ENCODE measurements at places on chromosomes 3 and 15.

GRCh38 chr15:96209285-96209735 lies 121.2 kb upstream of the NR2F2 start:
- no peak for DNase-seq

DNA sequence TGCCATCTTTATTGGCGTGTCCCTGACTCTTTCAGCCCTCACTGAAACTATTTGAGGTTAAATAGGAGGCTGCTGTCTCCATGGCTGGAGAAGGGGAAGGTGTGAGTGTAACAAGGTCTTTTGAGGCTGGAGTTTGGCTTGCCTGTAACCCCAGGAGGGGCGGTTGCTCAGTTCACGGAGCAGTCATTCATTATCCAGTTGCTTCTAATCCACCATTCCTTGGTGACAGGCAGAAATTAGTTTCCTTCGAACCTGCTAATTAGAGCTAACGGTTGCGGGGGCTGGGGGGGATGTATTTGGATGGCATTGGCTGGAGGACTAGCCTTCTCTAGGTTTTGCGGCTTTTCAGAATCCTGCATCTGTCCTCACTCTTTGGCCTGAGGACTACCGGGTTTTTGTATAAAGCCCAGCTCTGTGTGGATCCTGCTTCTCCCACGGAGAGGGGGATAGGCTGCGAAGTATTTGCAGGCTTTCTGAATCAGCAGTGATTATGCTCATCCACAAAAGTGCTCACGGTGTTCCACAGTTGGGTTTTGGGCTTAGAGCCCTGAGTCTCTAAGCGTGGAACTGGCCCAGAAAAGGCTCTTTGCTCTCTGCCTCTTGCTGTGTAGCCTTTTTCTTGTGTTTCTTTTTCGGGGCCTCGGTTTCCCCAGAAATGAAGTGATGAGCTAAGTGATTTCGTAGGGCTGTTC lies 18.6 kb downstream of the FGD5 start:
- DNase-seq = peak; percentile 49

- no peak for DNase-seq
These were observed 678.1 kb upstream of the DPPA4 start for GRCh38 chr3:110015231-110015963.

- DNase-seq = no peak
These were observed 14.7 kb upstream of the EDC3 start for GRCh38 chr15:74710319-74711094.

GRCh38 chr15:30956216-30957124 lies 35.0 kb downstream of the MTMR10 start:
- no peak for DNase-seq

DNA sequence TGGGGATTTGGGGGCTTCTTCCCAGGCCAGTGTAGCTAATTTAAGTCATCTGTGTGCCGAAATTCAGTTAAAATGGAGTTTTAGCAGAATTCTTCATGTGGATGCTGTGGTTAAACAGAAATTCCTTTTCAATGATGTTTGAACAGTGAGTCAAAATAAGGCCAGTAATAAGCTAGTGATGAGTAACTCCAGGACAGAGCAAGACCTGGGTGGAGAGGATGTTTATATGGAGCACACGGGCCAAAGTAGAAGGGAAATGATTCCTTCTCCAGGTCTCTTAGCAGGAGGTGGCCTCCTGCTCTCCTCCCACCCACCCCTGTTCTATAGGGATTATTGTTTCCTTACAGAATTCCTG lies 31.9 kb upstream of the UACA start:
- no peak for DNase-seq

GRCh38 chr3:62046326-62046725 lies 327.0 kb downstream of the FEZF2 start:
- no peak for DNase-seq

DNA sequence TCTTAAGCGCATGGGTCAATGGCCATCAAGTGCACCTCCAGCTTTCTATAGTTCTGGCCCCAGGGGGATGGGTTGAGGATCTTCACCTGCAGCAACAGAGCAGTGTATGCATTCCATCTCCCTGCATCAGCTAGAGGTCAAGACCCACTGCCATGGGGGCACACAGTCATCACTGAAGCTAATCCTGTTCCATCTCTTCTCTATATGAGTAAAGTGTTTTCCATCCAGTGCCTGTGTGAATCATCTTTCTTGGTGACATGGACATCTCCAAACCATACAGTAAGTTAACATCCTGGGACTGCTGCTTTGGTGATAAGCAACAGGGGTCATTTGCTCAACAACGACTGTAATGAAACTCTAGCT lies 4.4 kb upstream of the ENTPD3 start:
- DNase-seq = no peak

GRCh38 chr3:4817128-4817527 lies 162.1 kb upstream of the BHLHE40 start:
- DNase-seq = no peak

- no peak for DNase-seq
These were observed 151.8 kb downstream of the MEX3B start for GRCh38 chr15:81894061-81894460.

- DNase-seq = no peak
These were observed 11.0 kb downstream of the CXCR6 start for GRCh38 chr3:45954306-45954705.

GRCh38 chr15:64121614-64122013 lies 25.8 kb downstream of the SNX1 start:
- no peak for DNase-seq

DNA sequence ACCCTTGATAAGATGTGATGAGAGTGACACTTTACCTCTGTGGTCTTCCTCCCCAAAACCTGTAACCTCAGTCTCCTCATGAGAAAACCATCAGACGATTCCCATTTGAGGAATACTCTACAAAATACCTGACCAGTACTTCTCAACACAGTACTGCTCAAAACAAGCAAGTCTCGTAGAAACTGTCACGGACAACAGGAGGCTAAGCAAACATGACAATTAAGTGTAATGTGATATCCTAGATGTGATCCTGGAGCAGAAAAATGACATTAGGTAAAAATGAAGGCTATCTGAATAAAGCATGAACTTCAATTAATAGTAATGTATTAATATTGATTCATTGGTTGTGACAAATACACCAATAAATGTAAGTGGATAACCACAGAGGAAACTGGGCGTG lies 113.6 kb downstream of the CACNA2D3 start:
- no peak for DNase-seq

GRCh38 chr3:141337523-141337854 lies 30.8 kb upstream of the ZBTB38 start:
- DNase-seq = no peak

GRCh38 chr3:8519156-8519555 lies 17.5 kb downstream of the LMCD1 start:
- DNase-seq = no peak

DNA sequence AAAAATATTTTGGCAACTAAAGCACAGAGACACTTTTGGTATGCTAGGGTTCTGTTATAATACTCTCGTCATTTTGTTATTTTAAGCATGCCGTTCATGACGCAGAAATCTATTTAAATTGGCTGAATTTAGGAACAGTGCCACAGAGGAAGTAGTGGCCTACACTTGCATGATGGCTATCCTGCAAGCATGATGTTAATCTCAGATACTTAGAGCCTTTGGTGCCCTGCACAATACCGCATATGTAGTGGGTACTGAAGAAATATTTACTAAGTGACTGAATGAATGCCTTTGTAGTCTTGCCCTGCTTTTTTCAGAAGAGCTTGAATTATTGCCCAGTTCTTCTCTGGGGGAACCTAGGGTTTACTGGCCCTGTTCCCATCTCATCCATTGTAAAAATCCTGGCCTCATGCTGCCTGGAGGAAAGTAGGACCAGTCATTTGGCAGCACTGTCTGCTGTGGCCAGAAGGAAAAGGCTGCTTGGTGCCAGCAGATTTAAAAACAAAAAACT lies 79.0 kb downstream of the SERPINI1 start:
- DNase-seq = no peak

GRCh38 chr3:43906849-43907507 lies 216.2 kb downstream of the ABHD5 start:
- no peak for DNase-seq

DNA sequence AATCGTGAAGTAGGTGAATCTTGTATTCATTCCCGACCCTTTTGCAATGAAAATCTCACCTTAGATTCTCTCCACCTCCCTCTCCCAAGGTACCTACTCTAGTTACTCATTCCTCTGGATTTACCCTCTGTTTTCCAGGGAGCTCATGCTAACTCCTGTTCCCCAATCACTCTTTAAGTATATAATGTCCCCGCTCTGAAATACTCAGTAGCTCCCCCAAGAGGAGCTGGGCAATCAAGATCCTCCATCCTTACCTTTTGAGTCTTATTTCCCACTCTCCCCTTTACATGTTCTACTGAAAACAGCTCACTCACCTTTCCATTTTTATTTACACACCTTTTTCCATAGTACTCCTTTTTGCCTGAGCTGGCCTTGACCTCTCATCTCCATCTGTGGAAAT lies 599.9 kb downstream of the RBMS3 start:
- no peak for DNase-seq

- no peak for DNase-seq
These were observed 40.3 kb downstream of the RPL39L start for GRCh38 chr3:187098923-187099512.

DNA sequence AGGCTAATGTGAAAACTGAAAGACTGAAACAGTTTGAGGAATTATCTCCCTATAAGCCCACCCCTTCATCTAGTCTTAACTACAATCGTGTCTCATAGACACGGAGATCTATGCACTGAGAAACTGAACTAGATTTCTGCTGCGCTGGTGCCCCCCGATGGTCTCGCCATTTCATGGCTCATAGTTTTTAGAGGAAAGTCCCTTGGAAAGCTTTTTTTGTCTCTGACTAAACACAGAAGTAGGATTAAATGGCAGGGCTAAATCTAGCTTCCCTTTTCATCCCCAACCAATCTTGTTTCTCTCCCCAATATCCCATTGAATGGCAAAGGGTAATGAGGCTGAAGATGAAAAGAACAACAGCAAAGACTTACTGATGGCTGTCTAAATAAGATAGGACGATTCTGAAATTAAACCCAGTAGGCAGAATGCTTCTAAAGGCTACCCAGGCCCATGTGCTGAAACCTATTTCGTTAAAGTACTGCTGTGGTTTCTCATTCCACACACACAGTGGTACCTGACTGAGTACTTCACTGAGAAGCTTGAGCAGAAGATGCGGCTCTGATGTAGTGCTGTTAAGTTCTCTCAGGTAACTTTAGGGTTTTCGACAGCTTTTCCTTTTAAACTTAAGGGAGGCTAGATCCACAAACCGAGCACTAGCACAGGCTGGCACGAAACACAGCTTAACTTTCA lies 142.7 kb downstream of the GADL1 start:
- DNase-seq = no peak

GRCh38 chr15:68781766-68782588 lies 38.7 kb downstream of the ANP32A start:
- DNase-seq = peak; percentile 67

DNA sequence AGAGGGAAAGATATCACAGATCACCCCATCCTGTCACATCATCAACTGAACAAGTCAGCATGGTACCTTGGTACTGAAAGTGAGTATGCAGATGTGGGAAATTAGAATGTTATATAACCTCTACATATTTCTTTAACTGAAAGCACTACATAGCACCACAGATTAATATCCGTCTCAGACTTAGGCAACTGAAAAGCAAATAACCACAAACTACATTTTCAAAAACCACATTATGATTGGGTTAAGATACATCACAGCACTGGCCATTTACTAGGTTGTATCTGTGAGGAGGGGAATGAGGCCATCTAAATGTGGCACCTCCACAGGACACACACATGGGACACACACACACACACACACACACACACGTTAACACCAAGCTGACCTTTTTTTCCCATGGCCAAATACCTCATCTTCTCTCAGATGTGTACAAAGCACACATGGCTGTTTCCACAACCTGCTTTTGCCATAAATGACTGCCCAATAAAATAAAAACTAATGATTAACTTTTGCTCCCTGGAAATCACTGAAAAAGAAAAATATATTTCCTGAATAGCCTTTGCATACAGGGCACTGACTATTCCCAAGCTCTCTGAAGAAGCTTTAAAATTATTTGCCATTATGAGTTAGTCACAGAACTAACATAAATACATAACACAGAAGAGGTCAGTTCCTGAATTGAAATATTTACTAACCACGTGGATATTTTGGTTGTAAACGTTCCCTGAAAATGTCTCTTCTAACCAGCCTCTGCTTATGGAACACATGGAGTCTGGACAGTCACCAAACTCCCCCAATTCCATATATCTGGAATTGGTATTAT lies 60.1 kb downstream of the SUMF1 start:
- DNase-seq = no peak

DNA sequence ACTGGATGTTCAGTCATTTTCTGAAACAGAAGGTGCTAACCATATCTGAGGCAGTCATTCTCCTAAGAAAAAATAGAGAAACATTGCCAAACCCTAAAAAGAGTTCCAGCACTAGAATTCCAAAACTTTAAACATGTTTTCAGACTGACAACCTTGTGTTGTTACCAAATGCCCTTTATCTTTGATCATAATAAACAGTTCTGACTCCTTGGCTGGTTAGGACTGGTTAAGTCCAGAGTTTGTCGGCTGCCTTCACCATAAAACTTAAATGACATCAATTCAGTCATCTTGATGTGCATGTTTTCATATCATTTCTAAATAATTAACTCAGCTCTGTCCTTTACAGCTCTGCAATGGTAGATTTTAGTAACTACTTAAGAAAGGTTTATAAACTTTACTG lies 68.0 kb downstream of the COL8A1 start:
- DNase-seq = no peak

DNA sequence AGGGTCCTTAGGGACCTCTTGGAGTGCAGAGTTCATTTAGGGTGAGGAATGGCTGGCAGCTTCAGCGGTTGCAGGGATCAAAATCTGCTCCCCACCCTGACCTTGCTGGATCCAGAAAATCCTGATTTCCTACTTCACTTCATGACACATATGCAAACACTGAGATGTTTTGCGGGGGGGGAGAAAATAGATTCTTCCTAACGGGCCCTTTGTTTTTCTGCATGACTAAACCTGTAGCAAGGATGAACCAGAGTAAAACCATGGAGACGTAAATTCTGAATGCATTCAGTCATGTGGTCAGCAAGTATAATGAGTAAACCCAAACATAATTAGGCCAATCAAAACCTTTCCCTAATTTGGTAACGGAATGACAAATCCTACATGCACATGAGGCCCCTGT lies 20.0 kb upstream of the RBP1 start:
- no peak for DNase-seq

- DNase-seq = peak; percentile 64
These were observed 263.9 kb upstream of the TGFBR2 start for GRCh38 chr3:30342318-30343060.

DNA sequence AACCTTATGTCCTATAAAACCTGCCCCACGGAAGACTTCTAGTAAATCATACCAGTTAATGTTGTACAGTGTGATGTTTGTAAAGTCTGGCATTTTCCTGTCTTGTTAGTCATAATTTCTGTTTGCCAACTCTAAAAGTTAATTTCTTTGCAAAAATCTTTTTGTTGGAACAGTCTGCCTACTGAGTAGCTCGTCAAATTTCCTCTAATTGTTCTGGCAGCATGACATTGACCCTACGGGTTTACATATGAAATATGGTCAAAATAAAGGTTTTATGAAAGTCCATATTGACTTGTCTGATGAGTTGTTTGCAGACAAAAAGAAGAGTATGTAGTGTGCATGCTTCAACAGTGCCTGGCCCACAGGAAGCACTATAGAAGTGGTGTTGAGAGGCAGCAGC lies 79.8 kb upstream of the SOX2 start:
- DNase-seq = no peak

GRCh38 chr3:10173926-10174435 lies 9.3 kb downstream of the IRAK2 start:
- DNase-seq = peak; percentile 91

Data from tibial artery (tissue), 4 donors.